ENCODE measurements at places on chromosomes 7 and 10.

DNA sequence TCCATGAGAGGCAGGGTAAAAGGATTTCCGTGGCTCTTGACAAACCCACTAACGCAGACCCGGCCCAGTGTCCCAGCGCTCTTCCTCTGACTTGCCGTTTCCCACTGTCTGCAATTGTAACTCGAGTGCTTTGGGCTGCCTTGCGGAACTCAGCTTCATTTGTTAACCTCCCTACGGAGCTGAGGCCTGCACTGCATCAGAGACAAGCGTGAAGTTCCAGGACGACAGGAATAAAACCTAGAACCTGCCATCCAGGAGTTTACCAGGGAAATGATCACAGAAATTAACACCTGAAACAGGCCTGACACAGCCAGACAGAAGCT lies 76.2 kb downstream of the SFMBT2 start:
- no peak for DNase-seq

DNA sequence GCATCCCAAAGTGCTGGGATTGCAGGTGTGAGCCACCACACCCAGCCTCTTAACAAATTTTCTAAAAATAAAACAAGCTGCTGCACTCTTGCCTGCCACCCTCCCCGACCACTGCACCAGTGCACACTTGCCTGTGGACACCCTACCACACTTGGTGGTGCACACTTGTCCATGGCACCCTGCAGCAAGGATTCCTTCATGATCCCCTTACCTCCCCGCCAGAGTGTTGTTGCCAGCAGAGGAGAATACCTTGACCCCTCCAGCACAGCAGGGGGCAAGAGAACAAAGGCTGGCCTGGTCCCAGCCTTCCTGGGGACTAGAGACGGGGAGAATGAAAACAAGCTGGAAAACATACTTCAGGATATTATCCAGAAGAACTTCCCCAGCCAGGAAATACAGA lies 65.9 kb upstream of the KCND2 start:
- DNase-seq: no peak

DNA sequence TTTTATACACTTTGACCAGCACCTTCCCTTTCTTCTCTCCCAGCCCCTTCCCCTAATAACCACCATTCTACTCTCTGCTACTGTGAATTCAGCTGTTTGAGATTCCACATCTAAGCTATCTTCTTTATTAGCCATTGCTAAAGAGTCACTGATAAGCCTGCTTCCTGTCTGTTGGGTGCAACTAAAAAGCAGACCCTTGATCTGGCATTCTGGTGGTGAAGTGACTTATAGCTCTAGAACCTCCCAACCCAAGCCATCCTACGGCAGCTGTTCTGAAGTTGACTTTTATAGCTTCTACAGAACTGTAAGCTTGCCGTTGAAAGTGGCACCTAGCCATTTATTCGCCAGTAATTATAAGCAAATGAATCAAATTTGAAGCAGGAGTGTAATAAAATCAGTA lies 105.6 kb downstream of the AHR start:
- DNase-seq: no peak

DNA sequence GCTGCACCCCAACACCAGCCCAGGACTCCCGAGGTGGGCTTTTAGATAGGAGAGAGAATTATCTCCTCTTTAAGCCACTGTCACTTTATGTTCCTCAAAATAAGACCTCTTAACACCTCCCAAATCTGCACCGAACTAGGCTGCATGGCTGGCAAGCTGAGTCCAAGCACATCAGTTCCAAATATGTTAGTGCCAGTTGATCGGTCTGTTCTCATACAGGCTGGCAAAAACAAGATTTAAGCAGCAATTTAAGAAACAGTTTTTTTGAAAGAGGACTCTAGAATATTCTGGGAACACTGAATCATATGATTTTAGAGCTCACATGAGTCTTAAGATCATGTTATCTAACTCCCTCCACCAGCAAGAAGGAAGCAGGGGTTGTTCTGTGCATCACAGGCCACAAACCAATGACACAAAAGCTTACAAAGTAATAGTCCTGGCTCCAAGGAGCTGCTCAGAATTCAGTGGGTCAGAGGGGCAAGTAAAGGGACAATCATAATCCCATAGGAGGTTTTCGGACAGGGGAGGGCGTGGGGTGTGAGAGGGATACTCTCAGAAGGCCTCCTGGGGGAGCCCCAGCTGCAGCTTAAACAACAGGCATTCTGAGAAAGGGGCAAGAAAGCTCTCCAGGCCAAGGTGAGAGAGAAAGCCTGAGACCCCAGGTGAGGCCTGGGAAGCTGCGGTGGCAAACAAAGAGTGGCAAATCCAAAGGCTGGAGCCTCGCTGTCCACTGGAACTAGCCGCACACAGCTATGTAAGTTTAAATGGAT lies 7.1 kb downstream of the COBL start:
- DNase-seq: no peak

Measured in frontal cortex (tissue), 4 donors.